CD4-positive, alpha-beta T cell treated with Interleukin-6 for 4 hours (primary cell): ENCODE measurements at places on chromosomes 6 and 20.

GRCh38 chr6:158536084-158536890 lies 23.6 kb upstream of the TMEM181 start:
- peak; percentile 74 for DNase-seq

DNA sequence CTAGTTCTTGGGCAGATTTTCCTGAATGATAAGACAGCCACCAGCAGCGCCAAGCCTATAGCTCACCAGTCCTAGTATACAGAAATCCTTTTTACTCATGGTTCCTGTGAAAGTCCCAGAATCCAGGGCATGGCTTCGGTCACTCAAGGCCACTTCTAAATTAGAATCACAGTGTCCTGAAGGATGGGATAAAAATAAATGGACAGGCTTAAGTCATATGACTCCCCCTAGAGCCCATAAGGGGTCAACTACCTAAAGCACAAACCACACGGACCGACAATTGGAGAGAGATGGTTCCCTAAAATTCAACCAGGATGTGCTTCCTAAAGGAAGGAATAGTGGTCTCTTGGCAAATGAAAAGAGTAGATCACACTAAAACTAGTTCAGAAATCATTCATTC lies 404.1 kb upstream of the PLCB4 start:
- no peak for DNase-seq

DNA sequence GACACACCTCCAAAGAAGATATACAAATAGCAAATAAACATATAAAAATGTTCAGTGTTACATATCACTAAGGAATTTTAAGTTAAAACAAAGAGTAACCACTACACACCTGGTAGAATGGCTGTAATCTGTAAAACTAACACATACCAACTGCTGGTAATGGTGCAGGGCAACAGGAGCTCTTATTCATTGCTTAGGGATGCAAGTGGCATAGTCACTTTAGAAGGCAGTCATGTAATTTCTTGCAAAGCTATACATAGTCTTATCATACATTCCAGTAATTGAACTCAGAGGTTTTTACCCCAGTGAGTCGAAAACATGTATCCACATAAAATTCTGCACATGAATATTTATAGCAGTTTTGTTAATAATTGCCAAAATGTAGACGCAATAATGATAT lies 906.8 kb upstream of the CITED2 start:
- DNase-seq: no peak

GRCh38 chr6:166439366-166440091 lies 56.8 kb upstream of the MPC1 start:
- DNase-seq: peak; percentile 17

- no peak for DNase-seq
Measured at GRCh38 chr6:87907521-87907920, 140.1 kb upstream of the SPACA1 start.
